B cell (primary cell): ENCODE measurements at places on chromosomes 13 and 19. TPM values are rescaled to one million over a fixed set of nuclear protein-coding genes. Genes with fewer than 3 reads are reported as not detected.

The ZNF415 gene
- 4.2 and 4.5 TPM in 2 replicates for polyA plus RNA-seq

The ADGRE3 gene
- 0.46 TPM in 1 of 2 replicates, not detected in the other for polyA plus RNA-seq

The TLE6 gene
- 3.0 and 6.4 TPM in 2 replicates for polyA plus RNA-seq

The GRIK5 gene
- polyA plus RNA-seq = 0.09 and 0.33 TPM in 2 replicates

The OR4F17 gene
- polyA plus RNA-seq = not detected in 2 replicates

The VAV1 gene
- polyA plus RNA-seq = 62.7 and 65.0 TPM in 2 replicates

The PDCD2L gene
- polyA plus RNA-seq = 14.2 and 16.7 TPM in 2 replicates

The NKG7 gene
- 6.6 and 10.1 TPM in 2 replicates for polyA plus RNA-seq

The CRX gene
- polyA plus RNA-seq = not detected in 2 replicates

DNA sequence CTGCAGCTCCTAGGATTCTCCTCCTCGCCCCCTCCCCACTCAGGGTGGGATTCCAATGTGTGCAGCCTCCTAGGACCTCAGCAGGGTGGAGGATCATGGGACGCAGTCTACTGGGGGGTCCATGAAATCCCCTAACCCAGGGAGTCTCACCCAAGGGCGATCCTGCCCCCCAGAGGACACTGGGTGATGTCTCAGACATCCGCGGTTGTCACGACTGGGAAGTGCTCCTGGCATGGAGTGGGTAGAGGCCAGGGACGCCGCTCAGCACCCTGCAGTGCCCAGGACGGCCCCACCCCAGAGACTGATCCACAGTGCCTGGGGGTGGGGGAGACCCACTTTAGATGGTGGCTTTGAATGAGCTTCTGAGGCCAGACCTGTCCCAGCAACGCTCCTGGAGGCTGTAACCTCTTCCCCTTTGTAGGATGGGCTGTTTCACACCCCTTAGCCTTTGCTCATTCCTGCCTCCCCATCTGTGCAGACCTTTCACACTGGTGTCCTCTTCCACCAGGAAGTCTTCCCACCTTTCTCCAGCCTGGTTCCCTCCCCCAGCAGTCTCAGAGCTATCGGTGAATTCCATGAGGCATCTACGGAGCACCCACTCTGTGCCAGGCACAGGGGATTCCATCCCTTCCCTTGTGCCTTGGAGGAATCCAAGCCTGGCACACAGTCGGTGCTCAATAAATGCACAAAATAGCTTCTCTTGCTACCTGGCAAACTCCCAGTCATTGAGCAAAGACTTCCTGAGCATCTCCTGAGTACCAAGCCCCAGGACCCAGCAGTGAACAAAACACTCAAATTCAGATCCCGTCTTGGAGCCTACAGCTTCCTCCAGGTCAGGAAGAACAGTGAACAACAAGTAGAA is 10.5 kb downstream of the SMIM24 start:
- DNase-seq = no peak

DNA sequence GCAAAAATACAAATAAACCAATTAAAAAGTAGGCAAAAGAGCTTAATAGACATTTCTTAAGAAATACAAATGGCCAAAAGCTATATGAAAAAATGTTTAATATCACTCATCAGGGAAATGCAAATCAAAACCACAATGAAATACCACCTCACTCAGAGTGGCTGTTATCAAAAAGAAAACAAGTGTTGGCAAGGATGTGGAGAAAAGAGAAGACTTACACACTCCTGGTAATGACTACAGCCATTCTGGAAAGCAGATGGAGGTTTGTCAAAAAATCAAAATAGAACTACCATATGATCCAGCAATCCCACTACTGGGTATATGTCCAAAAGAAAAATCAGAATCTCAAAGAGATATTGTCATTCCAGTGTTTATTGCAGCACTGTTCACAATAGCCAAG is 223.5 kb upstream of the SLC10A2 start:
- no peak for DNase-seq

GRCh38 chr19:38032951-38033350 is 125.9 kb downstream of the SIPA1L3 start:
- DNase-seq = peak; percentile 54

DNA sequence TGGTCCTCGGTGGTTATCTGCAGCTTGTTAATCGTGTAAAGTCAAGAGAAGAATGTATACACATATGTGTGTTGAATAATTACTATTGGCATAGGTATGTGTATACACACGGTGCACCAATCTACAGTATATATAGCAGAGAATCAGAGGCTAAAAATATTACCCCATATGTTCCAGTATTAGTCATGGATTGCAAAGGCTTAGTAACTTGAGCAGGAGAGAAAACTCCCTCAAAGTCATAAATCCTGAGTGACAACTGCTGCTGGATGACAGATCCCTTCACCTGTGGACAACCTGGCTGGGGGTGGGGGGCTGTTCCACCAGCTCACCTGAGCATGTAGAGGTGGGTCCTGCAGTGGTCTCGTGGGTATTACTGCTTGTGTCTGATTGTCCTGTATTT is 185.0 kb downstream of the ZNF536 start:
- DNase-seq = no peak

GRCh38 chr13:47480951-47481350 is 520.1 kb downstream of the SUCLA2 start:
- no peak for DNase-seq

DNA sequence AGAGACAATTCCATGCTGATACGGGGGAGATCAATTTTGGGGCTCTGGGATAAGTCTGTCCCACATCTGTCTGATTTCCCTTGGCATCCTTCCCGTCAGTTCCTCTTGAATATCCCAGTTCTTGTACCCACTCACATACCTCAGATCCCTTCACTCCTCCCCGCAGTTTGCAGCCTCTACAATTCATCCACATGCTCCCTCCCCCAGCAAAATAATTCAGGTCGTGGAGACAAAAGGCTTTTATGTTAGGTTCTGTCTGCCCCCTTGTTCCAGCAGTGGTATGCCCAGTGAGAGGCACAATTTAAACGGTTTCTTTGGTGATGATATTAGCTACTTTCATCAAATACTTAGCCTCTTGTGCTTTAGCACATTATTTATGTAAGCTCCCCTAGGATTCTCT is 9.6 kb downstream of the RPS16 start:
- DNase-seq = peak; percentile 10

DNA sequence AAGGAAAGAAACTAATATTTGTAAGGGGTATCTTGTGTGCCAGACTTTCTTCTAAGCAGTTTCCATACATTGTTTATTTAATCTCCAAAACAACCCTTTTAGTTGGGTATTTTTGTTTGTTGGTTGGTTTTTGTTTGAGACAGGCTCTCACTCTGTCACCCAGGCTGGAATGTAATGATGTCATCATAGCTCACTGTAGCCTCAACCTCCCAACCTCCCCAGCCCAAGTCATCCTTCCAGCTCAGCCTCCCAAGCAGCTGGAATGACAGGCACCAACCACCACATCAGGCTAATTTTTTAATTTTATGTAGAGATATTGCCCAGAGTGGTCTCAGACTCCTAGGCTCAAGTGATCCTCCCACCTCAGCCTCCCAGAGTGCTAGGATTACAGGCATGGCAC is 41.2 kb upstream of the LSM14A start:
- DNase-seq = no peak

DNA sequence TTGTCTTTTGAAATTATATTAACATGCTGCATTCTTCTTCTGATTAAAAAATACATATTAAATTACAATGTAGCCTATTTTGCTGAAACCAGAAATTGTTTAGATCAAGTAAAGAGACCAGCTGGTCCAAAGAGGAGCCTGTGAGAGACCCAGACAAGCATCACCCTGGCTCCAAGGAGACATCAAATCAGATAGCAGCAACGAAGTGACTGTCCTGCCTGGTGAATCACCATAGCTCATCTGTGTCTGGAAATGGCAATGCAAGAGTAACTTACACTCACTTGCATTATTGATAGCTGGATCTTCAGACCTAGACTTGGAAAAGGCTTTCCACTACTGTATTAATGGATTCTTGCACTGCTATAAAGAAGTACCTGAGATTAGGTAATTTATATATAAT is 169.1 kb downstream of the KCTD12 start:
- DNase-seq = no peak

- no peak for DNase-seq
Measured at GRCh38 chr13:51003642-51004041, 94.1 kb downstream of the RNASEH2B start.

- no peak for DNase-seq
Measured at GRCh38 chr13:83086088-83086487, 796.2 kb downstream of the SLITRK1 start.

DNA sequence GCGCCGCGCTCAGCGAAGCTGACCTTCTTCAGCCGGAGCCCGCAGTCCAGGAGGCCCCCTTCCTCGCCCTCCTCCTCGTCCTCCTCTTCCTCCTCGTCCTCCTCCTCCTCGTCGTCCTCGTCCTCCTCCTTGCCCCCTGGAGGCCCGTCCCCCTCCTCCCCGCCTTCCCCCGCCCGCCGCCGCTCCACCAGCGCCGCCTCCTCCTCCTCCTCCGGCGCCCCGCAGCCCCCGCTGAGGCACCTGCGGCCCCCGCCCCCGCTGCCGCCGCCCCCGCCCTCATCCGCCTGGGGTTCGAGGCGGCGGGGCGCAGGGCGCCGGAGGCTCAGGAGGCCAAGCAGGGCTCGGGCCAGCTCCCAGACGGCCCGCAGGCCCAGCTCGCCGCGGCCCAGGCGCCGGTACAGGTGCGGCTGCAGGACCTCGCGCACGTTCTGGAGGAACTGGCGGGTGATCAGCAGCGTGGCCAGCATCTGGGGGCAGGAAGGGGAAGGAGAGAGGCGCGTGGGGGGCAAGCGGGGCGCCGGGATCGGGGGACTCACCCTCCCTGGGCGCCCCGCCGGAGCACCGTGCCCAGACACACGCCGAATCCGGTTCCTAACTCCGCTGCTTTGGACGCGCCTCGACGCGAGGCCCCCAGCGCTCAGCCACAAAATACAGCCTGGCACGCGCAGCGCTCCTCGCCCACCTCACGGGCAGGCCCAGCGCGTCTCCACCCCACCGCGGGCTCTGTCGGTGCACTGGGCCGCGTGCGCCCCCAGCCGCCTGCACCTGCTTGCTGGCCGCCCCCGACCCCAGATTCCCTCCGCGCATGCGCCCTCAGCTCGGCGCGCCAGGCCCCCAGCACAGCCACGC is 5.9 kb downstream of the ANO8 start:
- DNase-seq = peak; percentile 59

DNA sequence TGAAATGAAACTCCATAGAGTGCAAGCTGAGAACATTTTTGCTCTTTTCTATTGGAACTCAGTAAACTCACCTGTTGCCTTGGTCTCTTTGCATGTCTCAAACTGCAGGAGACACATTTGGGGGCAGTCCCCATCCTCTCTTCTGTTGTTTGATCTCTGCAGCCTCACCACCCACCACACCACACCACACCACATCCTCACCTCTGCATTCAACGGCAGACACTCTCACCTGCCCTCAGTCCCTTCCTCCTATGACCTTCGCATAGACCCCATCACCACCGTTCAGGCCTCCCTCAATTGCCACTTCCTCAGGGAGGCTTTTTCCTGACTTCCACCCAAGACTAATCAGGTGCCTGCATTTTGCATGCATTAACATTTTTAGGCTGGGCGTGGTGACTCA is 14.4 kb upstream of the TPM4 start:
- DNase-seq = peak; percentile 3

- peak; percentile 52 for DNase-seq
Measured at GRCh38 chr13:40983725-40984667, 35.1 kb downstream of the ELF1 start.

DNA sequence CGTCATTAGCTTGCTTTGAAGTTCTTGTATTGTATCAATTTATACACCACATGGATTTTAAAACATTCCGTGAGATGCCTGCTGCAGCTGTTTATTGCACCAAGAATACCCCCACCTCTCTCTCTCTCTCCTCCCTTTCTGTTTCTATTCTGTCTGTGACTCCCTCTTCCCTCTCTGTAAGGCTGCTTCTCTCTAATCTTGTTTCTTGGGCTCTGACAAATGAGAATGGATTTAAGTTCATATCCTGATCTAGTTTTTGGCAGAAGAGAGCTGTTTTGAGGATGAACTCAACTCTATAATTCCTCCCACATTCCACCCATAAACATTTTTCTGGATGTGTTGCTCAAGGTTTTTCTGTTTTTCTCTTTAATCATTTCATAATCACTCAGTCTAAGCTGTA is 144.3 kb upstream of the FRY start:
- no peak for DNase-seq

DNA sequence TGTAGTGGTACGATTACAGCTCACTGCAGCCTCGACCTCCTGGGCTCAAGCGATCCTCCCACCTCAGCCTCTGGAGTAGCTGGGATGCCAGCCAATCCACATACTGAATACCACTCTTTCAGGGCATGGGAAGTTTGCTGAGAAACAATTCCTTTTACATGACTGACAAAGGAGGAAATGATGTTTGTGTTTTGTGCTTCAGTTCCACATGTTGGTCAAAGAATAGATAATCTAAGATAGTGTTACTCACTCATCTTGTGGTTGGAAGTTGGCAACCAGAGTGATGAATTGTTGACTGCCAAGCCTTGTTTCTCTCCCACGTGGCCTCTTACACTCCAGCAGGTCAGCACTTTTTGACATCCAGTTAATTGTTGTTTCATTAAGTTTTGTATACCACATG is 7.6 kb downstream of the MBD3L2B start:
- DNase-seq = no peak

DNA sequence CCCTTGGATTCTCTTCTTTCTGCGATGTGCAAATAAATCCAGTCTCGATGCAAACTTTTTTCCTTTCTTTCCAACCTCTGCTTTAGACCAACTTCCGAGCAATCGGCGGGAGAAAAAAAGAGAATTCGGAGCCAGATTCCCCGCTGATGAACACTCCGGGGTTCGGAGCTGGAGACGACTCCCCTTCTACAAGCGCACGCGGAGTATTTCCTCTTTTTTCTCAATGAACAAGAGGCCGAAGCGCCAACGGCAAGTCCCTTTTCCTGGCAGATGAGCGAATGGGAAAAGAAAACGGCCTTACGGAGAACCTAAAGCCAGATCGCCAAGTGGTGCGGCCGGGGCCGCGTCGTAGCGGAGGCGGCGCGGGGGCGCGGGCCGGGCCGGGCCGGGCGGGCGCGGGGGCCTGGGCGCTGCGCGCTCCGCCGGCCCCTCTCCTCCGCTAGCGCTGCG is 250 bp downstream of the SPRY2 start:
- DNase-seq = peak; percentile 67

- no peak for DNase-seq
Measured at GRCh38 chr13:58994777-58995176, 1169.0 kb downstream of the DIAPH3 start.

- DNase-seq = no peak
Measured at GRCh38 chr19:7769171-7769570, 6.1 kb downstream of the CLEC4M start.

GRCh38 chr13:28574617-28575142 is 79.8 kb upstream of the FLT1 start:
- peak; percentile 49 for DNase-seq

DNA sequence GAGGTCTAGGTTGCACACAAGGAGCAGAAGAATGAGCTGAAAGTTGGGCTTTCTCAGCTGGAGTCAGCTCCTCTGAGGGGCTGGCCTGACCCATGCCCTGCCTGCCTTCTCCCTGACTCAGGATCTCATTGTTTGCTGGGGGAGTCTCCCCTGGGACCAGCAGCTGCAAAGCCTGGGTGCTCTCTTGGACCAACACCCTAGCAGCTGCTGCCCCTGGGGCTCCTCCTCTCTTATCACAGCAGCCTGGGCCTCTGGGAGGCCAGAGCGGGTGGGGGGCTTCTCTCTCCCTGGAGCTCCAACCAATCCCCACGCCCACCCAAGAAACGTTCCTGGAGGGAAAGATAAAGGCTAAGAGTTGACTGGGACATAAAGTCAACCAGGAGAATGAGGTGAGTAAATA is 1.6 kb upstream of the FCGBP start:
- DNase-seq = no peak
